HuH-7 (cell line): ENCODE measurements at places on chromosomes 12 and 14.

- no peak for DNase-seq
Measured at GRCh38 chr14:59316151-59316830, 127.8 kb downstream of the DAAM1 start.

DNA sequence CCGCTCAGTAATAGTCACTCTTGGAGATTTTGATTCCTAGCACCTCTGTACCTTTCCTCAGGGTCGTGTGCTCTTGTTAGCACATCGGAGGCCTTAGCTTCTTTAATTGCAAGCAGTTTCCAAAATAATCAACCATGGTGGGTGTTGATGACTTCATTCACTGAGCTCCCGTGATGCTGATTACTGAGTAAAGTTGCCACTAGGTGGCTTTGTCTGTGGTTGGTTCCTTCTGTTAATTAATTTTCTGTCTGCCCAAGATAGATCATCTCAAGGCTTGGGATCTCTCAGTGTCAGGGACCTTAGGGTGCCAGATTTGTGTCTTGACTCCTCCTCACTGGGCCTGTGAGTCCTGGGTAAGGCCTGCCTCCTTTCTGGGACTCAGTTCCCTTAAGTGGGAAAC lies 54.3 kb downstream of the PTPN11 start:
- DNase-seq: peak; percentile 22

- peak; percentile 9 for DNase-seq
Measured at GRCh38 chr12:52878507-52879393, 26.1 kb downstream of the KRT8 start.

- no peak for DNase-seq
Measured at GRCh38 chr14:101196051-101196712, 292.7 kb upstream of the RTL1 start.

- DNase-seq: no peak
Measured at GRCh38 chr12:117580718-117581062, 219.3 kb upstream of the NOS1 start.

DNA sequence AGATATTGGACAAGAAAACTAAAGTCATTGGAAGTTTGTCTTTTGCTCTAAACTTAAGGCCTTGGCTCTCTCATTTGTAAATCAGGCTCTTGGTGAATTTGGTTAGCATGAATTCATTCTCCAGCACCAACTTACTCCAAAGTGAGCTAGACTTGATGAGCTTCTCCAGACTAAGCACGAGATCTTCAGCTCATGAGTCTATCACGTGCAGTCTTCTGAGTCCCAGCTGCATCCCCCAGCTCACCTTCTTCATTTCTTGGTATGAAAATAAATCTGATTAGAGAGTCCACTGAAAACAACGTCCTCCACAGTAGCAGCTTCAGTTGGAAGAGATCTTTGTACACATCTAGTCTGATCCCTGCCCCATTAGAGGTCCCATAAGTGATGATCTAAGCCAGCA lies 52.5 kb upstream of the DDX11 start:
- DNase-seq: no peak

GRCh38 chr14:104583424-104584306 lies 4.1 kb downstream of the C14orf180 start:
- DNase-seq: no peak

GRCh38 chr14:69928111-69928523 lies 48.9 kb downstream of the SMOC1 start:
- no peak for DNase-seq

- DNase-seq: no peak
Measured at GRCh38 chr14:55867719-55868118, 250.5 kb upstream of the PELI2 start.

DNA sequence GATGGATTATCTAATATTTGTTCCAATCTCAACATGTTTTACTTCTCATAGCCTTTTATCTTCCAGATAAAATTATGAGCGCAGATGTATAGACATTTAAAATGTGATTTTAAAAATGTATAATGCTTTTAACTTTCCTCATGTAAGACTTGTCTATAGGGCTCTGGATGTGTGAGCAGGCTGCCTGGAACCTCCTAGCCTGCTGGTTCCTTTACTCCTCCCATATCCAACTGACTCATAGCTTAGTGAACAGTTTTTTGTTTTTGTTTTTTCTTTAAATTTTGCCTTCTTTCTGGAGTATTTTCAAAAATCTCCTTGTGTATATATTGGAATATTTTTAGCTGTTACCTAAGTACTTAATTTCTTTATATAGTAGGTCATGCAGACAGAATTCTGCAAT lies 115.4 kb downstream of the PDE3A start:
- DNase-seq: no peak

- DNase-seq: peak; percentile 55
Measured at GRCh38 chr14:104678346-104678745, 11.1 kb upstream of the INF2 start.

DNA sequence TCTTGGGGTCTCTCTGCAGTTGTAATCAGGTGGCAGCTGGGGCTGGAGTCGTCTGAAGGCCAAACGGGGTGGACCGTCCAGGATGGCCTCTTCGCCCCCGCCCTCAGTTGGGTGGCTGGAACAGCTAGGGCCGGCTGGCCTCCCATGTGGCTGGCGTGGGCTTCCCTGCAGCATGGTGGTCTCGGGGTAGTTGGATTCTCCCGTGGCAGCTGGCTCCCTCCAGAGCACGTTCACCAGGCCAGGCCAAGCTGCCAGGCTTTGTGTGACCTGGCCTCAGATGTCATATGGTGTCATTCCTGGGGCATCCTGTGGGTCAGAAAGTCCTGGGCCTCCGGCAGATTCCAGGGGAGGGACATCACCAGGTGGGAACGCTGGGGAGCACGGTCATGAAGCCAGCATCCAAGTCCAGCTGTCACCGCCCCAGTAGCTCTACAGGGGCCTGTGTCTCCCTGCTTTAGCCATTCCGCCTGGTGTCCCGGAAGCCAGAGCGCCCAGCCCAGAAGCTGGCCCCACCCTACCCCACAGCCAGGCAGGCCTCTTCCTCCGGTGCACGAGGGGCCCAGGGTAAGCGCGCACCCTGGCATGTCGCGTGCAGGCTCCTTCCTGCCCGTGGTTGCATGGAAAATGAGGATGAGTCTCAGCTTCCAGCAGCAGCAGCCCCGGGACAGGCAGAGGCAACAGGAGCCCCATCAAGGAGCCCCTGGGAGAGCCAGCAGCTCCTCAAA lies 1.3 kb upstream of the NUDT14 start:
- no peak for DNase-seq

- no peak for DNase-seq
Measured at GRCh38 chr14:60226298-60226697, 22.7 kb upstream of the PPM1A start.

DNA sequence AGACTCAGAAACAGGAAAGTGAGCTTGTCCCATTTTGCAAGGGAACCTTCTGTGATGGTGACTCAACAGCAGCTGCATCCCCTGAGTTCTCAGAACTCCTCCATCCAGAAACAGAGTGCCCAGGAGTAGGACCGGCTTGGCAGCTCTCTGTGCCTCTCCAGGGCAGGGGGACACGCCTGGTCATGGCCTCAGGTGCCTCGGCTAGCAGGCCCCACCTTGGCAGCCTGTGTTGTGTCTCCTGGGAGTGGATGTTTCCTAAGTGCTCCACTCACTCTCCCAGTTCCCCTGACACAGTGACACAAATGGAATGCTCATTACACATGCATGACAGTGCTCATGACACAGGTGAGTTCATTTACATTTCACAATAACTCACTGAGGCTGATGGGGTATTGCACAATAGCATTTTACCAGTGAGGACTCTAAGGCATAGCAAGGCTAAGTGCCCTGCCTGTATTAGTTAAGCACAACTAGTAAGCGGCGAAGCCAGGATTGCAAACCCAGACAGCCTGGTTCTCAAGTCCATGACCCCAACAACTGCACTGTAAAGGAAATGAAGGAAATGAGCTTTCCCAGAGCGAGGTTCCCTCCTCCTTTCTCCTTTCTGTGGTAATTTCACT lies 47.4 kb downstream of the CALM1 start:
- peak; percentile 32 for DNase-seq

- DNase-seq: no peak
Measured at GRCh38 chr14:62905566-62905965, 139.7 kb downstream of the KCNH5 start.

- DNase-seq: no peak
Measured at GRCh38 chr12:94793191-94793595, 142.8 kb upstream of the TMCC3 start.

DNA sequence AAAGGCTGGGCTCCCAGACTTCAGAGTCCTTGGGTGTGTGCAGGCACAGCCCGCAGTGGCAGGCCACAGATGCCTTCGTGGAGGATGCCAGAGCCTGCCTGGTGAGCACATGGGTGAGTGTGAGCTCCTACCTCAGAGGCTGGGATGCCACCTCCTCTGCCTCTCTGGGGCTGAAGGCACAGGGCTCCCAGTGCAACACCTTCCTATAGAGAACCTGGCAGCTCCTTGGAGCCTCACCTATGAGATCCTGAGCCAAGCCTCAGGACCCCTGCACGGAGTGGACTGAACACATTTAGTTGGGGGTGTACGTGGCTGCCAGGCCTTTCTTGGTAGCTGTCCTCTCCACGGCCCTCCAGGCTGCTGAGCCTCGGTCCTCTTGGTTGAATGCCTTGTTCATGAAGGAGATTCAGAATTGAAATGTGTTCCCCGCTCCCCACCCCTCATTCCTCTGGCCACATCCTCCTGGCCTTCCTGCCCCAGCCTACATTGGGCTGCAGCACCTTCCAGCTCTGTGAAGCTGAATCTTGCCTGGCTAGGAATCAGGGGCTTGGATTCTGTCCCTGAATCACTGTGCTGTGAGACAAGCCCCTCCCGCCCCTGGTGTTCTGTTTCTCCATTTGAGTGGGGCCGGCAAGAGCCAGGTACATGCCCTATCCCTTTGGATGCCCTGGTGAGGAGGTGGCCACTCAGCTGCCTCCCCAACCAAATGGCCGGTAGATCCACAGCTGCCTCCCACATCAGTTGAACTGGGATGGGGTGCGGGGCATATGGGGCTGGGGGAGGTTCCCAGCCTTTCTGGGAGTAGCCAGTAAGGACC lies 38.7 kb upstream of the TRAF3 start:
- DNase-seq: no peak

DNA sequence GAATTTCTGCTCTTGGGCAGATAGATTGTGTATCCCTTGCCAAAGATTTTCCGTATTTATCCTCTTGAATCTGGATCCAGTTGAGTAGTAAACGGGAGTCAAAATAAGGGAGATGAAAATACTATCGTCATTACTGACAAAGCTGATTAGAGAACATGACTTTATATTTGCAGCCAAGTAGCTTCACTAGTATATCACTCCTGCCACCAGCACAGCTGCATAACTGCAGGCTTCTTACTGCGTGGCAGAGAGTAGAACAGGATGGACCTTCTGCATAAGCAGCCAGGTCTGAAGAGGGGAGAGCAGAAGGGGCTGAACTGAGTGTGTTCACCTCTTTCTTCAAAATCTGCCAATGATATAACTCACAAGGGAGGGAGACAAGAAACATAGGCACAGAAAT lies 283.7 kb downstream of the FBXL14 start:
- no peak for DNase-seq

- peak; percentile 14 for DNase-seq
Measured at GRCh38 chr12:23528316-23528715, 421.2 kb downstream of the SOX5 start.

GRCh38 chr14:97780804-97781203 lies 983.6 kb downstream of the VRK1 start:
- no peak for DNase-seq

DNA sequence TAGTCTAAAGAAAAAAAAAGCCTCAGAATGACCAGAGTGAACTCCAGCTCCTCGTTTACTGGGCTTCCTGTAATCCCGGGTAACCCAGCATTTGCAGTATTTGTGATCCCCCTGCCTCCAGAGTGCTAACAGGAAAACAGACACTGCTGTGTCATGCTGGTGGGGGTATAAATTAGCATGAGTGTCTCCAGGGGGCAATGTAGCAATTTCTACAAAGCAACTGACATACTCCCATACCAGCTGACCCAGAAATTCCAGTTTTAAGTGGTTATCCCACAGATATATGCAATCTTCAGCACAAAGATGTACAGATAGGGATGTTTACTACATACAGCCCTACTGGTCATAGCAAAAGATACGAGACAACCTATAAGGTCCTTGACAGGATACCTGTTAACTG lies 18.8 kb downstream of the TTC7B start:
- no peak for DNase-seq

DNA sequence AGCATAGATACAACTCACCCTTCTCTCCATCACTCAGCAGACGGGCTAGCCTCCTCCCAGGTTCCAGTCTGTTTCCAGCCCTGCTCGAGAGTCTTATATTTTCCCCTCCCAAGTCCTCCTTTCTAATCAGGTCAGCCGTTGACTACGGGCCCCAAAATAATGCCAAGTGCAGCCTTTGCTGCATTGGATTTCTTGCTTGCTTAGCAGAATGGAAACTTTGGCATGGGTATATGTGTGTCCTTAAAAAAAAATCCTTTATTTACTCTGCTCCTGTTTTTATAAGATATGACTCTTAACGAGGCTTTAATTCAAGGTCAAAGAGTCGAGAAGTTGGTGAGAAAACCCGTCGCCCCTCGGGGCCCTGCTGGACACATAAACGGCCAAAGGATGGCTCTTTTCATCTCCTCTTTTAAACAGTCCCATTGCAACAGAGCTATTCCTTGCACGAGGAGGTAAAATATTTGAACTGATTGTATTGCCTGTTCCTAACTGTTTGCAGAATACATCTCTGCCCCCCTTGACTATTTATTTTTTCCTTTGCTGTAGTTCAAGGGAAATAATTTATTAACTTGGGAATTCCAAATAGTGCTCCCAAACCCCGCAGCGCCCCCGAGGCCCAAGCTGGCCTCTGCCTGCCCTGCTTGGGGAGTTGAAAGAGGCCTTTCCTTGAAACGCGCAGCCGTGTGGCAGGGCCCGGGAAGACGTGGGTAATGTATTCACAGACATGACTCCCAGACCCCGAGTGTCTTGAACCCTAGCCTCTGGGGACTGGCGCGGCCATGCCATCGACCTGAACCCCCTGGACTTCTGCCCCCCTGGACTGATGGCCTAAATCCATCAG lies 156.5 kb upstream of the MYL2 start:
- no peak for DNase-seq

- DNase-seq: no peak
Measured at GRCh38 chr12:23576372-23576771, 373.1 kb downstream of the SOX5 start.

GRCh38 chr14:85332401-85332800 lies 197.5 kb upstream of the FLRT2 start:
- DNase-seq: no peak

DNA sequence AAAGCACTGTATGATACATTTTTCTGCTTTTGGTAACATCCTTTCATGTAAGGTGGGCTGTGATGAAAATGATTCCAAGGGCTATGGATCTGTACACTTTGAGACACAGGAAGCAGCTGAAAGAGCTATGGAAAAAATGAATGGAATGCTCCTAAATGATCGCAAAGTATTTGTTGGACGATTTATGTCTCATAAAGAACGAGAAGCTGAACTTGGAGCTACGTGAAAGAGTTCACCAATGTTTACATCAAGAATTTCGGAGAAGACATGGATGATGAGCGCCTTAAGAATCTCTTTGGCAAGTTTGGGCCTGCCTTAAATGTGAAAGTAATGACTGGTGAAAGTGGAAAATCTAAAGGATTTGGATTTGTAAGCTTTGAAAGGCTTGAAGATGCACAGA lies 22.1 kb upstream of the SRGAP1 start:
- no peak for DNase-seq

DNA sequence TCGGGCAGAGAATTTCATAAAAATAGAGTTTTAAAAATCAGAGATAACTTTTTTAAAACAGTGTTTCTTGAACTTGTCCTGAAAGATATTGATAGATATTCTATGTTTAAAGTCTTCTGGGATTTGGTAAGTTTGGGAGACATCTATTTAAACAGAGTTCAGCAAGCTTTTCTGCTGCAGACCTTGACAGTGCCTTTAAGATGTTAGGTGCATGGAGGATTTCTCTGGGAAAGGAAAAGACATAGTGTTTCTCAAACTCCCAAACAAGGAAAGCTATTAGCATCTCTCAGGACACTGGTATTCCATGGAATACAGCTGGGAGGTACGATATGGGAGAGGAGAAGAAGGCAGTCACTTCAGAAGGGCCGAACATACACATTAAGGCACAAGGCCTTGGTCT lies 97.8 kb downstream of the RBM19 start:
- DNase-seq: no peak
